Activated T-helper 2 cell treated with anti-CD3 and anti-CD28 coated beads, Interferon-gamma antibody, Interleukin-2, Interleukin-4, amounts not matched to agents 10 μg/mL and 5 μg/mL and 100 μg/mL, durations not matched to agents 14 hours and 24 hours and 36 hours (primary cell): ENCODE measurements at places on chromosomes 2 and 18.

GRCh38 chr2:135546436-135546835 lies 15.2 kb downstream of the R3HDM1 start:
- peaks cover 2% of the 10 kb centered on the region for H3K27me3 ChIP-seq
- H3K27ac ChIP-seq: no peak overlapping the region
- H3K36me3 ChIP-seq: peaks cover 17% of the 10 kb centered on the region
- no peak for DNase-seq

DNA sequence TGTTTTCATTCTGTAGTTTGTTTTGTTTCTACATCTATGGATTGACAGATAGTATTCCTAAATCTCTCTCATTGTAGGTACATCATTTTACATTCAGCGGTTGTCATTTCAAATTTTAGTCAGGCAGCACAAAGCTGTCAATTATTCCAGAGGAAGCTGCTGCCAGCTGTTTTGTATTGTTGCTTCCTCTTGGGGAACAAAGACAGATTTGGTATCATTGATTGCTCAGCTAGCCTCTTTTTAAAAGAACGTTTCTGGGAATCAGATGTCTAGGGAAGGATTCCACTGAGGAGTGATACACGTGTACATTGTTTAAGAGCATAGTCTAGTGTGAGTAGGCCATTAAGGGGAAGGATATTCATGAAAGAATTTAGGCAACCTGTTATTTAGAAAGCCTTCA lies 145.8 kb downstream of the AGPS start:
- peaks cover 16% of the 10 kb centered on the region for H3K4me1 ChIP-seq
- H3K4me3 ChIP-seq: no peak overlapping the region
- no peak for DNase-seq
- no peak overlapping the region for H3K27ac ChIP-seq
- H3K27me3 ChIP-seq: no peaks in the 10 kb centered on the region

DNA sequence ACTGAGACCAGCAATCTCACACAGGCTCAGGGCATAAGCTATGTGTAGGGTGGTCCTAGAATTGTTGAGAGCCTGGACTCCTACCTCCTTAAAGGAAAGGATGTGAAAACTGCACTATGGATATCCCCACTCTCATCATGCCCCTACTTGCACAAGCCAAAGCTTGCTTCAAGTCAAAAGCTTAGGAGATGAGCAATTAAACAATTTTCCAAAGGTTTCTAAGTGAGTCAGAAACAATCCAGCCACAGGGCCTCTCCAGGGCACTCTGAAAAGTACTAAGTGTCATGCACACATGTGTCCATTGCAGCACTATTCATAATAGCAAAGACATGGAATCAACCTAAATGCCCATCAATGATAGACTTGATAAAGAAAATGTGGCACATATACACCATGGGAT lies 215.4 kb downstream of the AFF3 start:
- no peak overlapping the region for H3K27ac ChIP-seq
- H3K4me1 ChIP-seq: peaks cover 1% of the 10 kb centered on the region
- no peak overlapping the region for H3K4me3 ChIP-seq
- no peaks in the 10 kb centered on the region for H3K36me3 ChIP-seq
- no peak for DNase-seq

DNA sequence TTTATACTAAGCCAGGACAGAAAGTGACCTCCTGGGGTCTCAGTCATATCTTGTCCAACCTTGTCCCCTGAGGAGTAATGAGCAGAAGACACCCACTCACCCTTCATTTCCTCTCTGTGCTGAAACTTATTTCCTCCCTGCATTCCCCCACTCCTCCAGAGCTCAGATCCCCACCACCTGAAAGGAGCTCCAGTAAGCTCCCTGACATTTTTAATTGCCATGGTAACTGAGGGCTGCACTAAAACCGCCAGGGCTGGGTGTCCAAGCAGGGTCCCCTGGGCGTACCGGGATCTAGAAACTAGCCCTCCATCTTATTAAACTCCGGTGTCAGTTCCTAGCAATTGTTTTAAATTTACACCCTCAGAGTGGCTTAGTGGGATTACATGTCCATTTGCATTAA lies 393.3 kb upstream of the HNRNPA3 start:
- H3K27me3 ChIP-seq: peaks cover 12% of the 10 kb centered on the region
- peaks cover 13% of the 10 kb centered on the region for H3K4me1 ChIP-seq
- no peaks in the 10 kb centered on the region for H3K36me3 ChIP-seq

DNA sequence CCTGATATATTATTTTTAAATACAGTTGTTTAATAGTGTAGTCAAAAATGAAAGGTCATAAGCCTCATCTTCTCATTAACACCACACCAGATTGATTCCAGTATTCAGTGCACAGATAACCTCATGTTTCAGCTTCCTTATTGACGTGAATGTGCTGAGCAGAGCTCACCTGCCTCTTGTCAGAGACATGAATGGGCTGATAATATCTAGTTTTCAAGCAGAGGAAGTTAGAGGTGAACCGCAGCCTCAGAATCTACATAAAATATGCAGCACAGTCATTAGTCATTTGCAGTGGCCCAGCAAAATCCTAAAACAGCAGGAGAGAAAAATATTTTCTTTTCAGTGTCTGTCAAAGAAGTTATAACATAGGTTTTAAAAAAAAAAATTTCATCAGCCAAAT lies 216.2 kb downstream of the GBX2 start:
- H3K27ac ChIP-seq: no peak overlapping the region
- peak; percentile 48 for DNase-seq
- H3K4me1 ChIP-seq: peaks cover 13% of the 10 kb centered on the region

DNA sequence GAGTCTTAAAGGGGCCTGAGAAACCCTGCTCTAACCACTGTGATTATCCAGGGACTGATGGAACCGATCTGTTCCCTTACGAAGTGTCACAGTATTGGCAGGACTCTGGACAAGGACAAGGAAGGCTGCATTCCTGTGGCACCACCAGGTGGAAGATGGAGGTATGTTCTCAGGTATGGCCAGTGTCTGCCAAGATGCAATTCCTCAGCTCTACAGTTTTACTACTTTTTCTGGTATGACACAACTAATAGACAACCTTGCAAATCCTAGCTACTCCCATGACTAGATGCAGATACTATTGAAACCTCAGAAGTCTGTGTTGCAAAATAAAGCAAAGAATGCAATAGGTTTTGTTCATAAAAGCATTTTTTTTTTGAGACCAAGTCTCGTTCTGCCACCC lies 14.6 kb downstream of the RAB31 start:
- DNase-seq: no peak
- H3K36me3 ChIP-seq: no peaks in the 10 kb centered on the region
- peaks cover 15% of the 10 kb centered on the region for H3K27me3 ChIP-seq
- no peaks in the 10 kb centered on the region for H3K4me1 ChIP-seq
- H3K27ac ChIP-seq: no peak overlapping the region

DNA sequence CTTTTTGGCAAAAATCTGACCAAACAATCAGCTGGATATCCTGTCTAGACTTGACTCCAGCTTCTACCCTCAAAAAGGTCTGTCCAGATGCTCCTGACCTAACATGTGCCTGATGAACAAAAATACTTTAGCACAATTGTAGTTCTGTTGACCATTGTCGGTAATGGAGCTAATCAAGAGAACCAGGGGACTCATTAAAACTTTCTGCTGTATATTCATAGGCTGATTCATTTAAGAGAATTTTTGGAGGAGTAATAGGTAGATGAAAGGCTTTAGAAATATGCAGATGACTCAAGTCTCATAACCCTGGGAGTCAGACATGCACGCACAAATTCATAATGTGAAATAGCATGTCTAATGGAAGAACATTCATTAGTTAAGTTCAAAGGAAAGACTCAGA lies 514.2 kb downstream of the TXNL1 start:
- no peaks in the 10 kb centered on the region for H3K36me3 ChIP-seq
- DNase-seq: no peak
- H3K4me3 ChIP-seq: no peak overlapping the region
- H3K4me1 ChIP-seq: no peaks in the 10 kb centered on the region

DNA sequence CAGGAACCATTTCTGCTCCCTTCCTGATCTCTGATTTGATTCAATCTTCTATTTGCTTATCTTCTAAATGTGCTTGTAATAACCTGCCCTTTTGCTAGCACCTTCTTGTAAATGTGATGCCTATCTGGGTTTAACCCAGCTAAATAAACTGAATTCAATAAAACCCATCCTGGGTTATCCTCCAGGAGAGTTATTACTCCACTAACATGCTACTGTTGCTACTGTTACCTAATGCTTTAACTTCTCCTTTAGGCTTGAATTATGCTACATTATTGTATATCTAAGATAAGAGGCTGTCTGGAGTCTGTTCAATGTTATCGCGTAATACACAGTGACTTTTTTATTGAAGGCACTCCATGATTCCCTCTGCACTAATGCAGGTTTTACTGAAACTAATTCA lies 206.5 kb upstream of the CTAGE1 start:
- no peak for DNase-seq
- H3K4me3 ChIP-seq: no peak overlapping the region
- H3K27ac ChIP-seq: no peak overlapping the region
- no peaks in the 10 kb centered on the region for H3K36me3 ChIP-seq
- H3K4me1 ChIP-seq: no peaks in the 10 kb centered on the region
- H3K27me3 ChIP-seq: no peaks in the 10 kb centered on the region

GRCh38 chr2:189008555-189009262 lies 34.5 kb downstream of the COL3A1 start:
- no peak overlapping the region for H3K4me3 ChIP-seq
- H3K27ac ChIP-seq: no peak overlapping the region
- no peaks in the 10 kb centered on the region for H3K4me1 ChIP-seq

- no peaks in the 10 kb centered on the region for H3K27me3 ChIP-seq
- H3K36me3 ChIP-seq: peaks cover 30% of the 10 kb centered on the region
- no peak for DNase-seq
- peak overlapping the region; percentile 81 for H3K27ac ChIP-seq
Measured at GRCh38 chr2:238425979-238426567, 654 bp upstream of the ASB1 start.

- H3K4me1 ChIP-seq: peaks cover 23% of the 10 kb centered on the region
- DNase-seq: no peak
- H3K36me3 ChIP-seq: no peaks in the 10 kb centered on the region
- H3K27me3 ChIP-seq: peaks cover 1% of the 10 kb centered on the region
- no peak overlapping the region for H3K27ac ChIP-seq
Measured at GRCh38 chr2:215764441-215765048, 248.8 kb downstream of the MREG start.

- H3K4me1 ChIP-seq: peaks cover 39% of the 10 kb centered on the region
- H3K4me3 ChIP-seq: no peak overlapping the region
- no peak for DNase-seq
- no peaks in the 10 kb centered on the region for H3K27me3 ChIP-seq
- peak overlapping the region; percentile 83 for H3K27ac ChIP-seq
Measured at GRCh38 chr2:207467716-207468347, 61.9 kb upstream of the CREB1 start.

GRCh38 chr2:61995515-61995914 lies 90.0 kb downstream of the COMMD1 start:
- H3K27ac ChIP-seq: no peak overlapping the region
- H3K4me1 ChIP-seq: peaks cover 7% of the 10 kb centered on the region
- H3K27me3 ChIP-seq: no peaks in the 10 kb centered on the region
- no peak overlapping the region for H3K4me3 ChIP-seq
- no peaks in the 10 kb centered on the region for H3K36me3 ChIP-seq

GRCh38 chr2:171874517-171874916 lies 19.5 kb downstream of the SLC25A12 start:
- peaks cover 22% of the 10 kb centered on the region for H3K4me1 ChIP-seq
- no peak overlapping the region for H3K4me3 ChIP-seq
- H3K36me3 ChIP-seq: peaks cover 40% of the 10 kb centered on the region
- no peak for DNase-seq
- H3K27ac ChIP-seq: no peak overlapping the region

DNA sequence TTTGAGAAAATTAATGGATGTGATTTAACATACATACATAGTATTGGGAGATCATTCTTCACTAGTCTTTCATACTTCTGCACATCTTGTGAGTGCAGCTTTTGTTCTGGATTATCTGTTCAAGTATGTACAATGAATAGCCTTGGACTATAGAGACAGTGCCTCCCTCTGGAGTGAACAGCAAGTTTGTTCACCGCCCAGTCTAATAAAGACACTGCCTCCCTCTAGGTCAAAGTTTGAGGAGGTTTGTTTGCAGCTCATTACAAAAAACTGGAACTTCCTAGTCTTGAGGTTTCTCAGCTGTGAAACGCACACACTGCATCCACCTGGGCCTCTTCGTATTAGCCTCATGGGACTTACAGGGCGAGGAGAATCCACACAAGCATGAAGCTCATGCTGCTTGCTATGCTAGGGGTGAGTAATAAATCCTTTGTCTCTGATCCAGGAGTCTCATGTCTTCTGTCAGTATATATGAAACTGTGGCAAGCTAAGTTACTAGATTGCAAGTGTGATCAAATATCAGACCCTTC lies 26.0 kb upstream of the LAPTM4A start:
- no peak overlapping the region for H3K4me3 ChIP-seq
- peaks cover 9% of the 10 kb centered on the region for H3K27me3 ChIP-seq
- DNase-seq: no peak
- no peaks in the 10 kb centered on the region for H3K36me3 ChIP-seq
- no peak overlapping the region for H3K27ac ChIP-seq

DNA sequence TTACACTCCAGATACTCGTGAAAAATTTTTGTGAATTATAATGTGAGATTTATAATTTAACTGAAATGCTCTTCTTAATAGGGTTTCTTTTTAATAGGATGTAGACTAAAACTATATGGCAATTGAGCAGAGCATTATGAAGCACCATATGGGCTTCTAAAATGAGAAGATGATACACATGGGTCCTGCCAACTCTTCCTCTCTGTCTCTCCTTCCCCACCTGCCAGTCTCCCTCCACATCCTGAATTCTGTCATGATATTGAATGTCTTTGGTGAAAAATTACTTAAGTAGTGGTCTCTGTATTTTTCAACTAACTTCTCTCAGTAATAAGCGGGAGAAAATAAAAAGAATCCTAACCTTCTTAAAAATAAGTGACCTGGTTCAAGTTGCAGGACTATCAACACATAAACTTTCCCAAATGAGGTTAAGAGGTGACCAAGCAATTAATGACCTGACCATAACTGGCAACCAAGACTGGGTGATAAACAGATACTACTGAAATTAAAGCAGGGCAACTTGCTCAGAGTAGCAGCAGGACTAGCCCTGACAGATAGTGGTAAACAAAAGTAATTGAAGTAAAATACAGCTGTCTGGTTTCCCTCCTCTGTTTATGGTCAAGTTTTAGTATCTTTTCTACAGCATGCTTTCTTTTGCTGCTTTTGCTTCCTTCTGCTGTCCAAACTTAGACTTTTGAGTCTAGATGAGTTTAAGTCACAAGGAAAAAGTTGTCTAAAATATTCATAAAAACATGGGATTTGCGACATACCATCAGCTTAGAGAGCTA lies 117.1 kb upstream of the PDE1A start:
- no peak overlapping the region for H3K27ac ChIP-seq
- H3K27me3 ChIP-seq: no peaks in the 10 kb centered on the region
- no peak for DNase-seq
- no peak overlapping the region for H3K4me3 ChIP-seq
- no peaks in the 10 kb centered on the region for H3K4me1 ChIP-seq

- no peak overlapping the region for H3K4me3 ChIP-seq
- H3K4me1 ChIP-seq: no peaks in the 10 kb centered on the region
- no peak for DNase-seq
- H3K27me3 ChIP-seq: no peaks in the 10 kb centered on the region
- H3K36me3 ChIP-seq: no peaks in the 10 kb centered on the region
- H3K27ac ChIP-seq: no peak overlapping the region
Measured at GRCh38 chr18:60646725-60647124, 274.1 kb upstream of the MC4R start.

- H3K4me3 ChIP-seq: no peak overlapping the region
- H3K27ac ChIP-seq: no peak overlapping the region
- DNase-seq: no peak
- H3K36me3 ChIP-seq: no peaks in the 10 kb centered on the region
- no peaks in the 10 kb centered on the region for H3K4me1 ChIP-seq
- no peaks in the 10 kb centered on the region for H3K27me3 ChIP-seq
Measured at GRCh38 chr18:26502823-26503222, 45.5 kb downstream of the KCTD1 start.

- peaks cover 56% of the 10 kb centered on the region for H3K27me3 ChIP-seq
- no peaks in the 10 kb centered on the region for H3K36me3 ChIP-seq
- DNase-seq: no peak
- H3K27ac ChIP-seq: no peak overlapping the region
Measured at GRCh38 chr18:55779691-55780585, 191.9 kb upstream of the TCF4 start.
